Inflammatory macrophage (primary cell): ENCODE measurements at places on chromosomes 1 and 21.

GRCh38 chr1:83086346-83086745 lies 912.6 kb downstream of the TTLL7 start:
- no peak for DNase-seq

DNA sequence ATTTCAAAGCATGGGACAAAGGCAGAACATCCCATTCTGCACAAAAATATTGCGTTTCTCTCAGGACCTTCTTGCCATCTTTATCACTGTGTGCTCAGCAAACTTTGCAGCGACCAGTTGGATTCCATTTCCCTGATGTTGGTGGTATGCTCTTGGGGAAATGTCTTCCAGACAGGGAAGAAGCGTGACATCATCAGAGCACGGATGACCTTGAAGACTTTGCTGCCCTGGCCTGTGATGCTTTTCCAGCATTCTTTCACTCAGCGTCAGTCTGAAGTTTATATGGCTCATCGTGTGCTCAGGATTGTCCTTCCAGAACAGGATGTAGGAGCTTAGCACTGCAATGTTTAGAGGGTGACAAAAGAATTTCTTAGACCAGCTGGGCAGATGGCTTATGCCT lies 131.4 kb upstream of the F3 start:
- DNase-seq = no peak

- DNase-seq = no peak
Measured at GRCh38 chr1:15786581-15786980, 20.9 kb downstream of the UQCRHL start.

DNA sequence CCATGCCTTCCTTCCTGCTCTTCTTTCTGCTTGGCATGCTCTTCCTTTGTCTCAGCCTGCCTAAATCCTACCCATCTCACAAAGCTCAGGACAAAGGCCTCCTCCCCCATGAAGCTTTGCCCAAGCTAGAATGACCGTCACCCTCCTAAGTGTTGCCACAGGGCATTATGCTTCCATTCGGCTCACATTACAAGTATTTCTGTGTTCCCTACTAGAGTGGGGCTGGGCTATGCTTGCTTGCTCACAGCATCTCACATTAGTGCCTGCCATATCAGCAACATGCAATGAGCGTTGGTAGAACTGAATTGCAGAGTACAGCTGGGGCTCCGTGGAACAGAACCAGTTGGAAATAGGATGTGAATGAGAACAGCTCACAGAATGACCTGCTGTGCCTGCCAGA lies 82.8 kb downstream of the CD58 start:
- DNase-seq = no peak

DNA sequence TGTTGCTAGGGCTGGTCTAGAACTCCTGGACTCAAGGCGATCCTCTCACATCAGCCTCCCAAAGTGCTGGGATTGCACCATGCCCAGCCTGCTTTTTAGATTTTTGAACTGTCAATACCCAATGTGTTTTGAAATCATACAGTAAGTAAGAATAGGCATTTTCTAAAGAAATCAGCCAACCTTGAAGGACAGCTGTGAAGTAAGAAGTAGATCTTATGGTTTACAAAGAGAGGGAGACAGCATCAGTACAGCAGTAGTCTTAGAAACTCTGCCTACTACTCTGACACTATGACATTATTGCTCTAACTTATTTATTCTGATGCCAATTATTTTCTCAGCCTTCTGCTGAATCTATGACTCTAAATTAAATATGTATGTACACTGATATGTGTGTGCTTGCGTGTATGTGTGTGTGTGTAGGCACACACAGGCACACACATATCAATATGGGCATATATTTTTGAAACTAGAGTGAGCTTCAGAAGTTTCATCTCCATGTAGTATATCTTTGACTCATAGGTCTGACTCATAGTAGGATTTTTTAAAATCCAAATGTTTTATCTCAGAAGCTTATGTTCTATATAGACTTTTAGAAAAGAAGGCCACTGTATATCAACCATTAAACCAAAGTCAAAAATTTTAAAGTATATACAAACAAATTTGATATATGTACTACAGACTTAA lies 140.4 kb downstream of the COL24A1 start:
- no peak for DNase-seq

GRCh38 chr1:150558761-150559655 lies 9.8 kb downstream of the ADAMTSL4 start:
- peak; percentile 65 for DNase-seq

- no peak for DNase-seq
Measured at GRCh38 chr1:5296557-5297179, 642.3 kb downstream of the AJAP1 start.

DNA sequence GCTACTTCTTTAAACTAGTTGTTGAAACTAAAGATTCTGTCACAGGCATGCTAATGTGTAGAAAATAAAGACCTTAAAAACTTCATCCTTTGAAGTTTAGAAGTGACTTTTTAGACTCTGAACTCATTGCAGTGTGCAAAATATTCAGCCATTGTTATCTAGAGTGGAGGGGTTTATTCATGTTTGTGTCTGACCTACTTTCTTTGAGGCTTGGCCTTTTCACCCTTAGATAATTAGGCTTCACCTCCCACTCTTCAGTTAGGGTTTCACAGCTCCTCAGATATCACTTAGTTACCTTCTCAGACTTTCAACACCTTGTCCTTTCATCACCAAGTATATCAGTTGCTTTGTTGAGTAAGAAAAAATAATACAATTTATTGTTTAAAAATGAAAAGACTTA lies 75.9 kb downstream of the IVNS1ABP start:
- no peak for DNase-seq

DNA sequence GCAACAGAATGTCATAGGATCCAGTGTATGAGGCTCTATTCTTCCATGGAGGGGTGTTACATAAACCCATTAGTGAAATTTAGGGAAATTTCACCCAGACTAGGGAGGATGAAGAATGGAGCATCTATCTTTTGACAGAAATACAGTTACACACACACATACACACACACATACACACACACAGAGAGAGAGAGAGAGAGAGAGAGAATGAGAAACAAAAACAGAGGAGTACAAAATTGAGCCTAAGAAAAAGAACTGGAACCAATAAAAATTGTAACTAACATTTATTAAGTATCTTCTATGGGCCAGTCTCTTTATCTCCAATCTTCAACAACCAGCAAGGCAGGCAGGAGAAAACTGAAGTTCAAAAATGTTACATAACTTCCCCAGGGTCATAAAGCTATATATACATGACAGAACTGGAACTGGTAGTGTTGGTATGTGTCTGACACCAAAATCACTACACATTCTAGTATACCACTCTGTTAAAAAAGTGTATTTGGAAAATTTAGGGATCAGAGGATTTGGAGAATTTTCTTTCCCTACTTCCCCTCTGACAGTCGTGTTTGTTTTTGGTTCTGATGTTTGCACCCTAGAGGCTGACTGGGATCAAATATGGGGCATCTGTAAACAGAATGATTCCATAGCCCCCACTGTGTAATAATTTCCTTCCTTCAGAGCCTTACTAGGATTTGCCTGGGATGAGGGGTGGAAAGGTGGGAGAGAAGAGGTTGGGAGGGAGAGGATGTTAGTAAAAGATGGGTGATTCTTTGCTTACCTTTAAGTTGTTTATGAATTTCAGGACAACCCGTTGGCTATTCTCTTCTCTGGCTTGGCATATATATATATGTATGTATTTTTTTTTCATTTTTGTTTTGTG lies 1.0 kb upstream of the ZFYVE9 start:
- DNase-seq = peak; percentile 49

- peak; percentile 53 for DNase-seq
Measured at GRCh38 chr1:182629499-182630096, 25.4 kb upstream of the RGS16 start.

DNA sequence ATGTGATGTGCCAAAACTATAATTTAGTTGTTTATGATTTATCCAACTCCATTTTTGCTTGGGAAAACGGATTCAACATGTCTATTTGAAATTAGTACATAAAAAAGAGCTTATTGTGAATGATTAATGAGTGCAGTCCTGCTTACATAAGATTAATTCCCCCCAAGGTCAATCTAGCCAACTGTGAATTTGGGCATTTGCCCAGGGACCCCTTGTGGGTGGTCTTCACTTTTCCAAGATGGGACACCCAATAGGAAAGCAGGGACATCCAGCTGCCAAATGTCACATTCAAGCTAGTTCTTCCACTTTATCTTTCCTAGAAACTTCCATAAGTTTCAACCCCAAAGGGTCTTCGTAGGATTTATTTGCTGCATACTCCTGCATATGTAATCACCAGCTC lies 362.4 kb upstream of the PKN2 start:
- DNase-seq = no peak

GRCh38 chr1:104248385-104248784 lies 498.7 kb downstream of the AMY1C start:
- no peak for DNase-seq

GRCh38 chr1:22918644-22919043 lies 54.0 kb downstream of the LACTBL1 start:
- DNase-seq = no peak

DNA sequence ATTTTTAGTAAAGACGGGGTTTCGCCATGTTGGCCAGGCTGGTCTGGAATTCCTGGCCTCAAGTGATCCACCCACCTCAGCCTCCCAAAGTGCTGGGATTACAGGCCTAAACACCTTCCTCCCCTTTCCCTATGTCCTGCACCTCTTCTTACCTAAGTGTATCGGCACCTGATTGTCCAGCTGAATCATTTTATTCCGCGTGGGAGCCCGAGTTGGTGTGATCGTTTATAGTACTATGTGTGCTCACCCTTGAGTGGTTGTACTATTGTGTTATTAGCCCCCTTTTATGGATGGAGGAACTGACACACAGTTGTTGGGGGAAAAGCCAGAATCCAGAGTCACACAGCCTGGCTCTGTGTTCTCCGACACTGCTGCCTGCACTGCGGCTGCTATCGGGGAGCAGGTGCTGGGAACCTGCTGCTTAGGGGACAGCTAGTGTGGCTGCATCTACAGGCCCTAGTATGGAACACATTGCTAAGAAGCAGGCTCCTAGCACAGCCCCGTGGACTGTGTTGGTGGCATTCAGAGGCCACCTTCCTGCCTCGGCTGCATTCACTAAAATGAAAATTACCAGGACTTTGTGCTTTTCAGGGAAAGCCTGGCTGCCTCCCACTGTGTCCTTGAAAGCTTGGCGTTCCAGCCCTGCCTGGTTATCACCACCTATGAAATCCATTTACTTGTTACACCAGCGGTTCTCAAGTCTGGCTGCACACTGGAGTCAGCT lies 21.6 kb downstream of the ENO1 start:
- no peak for DNase-seq

GRCh38 chr1:150072959-150073358 lies 5.4 kb downstream of the VPS45 start:
- DNase-seq = no peak

GRCh38 chr1:203424861-203425662 lies 50.5 kb upstream of the PRELP start:
- DNase-seq = no peak

DNA sequence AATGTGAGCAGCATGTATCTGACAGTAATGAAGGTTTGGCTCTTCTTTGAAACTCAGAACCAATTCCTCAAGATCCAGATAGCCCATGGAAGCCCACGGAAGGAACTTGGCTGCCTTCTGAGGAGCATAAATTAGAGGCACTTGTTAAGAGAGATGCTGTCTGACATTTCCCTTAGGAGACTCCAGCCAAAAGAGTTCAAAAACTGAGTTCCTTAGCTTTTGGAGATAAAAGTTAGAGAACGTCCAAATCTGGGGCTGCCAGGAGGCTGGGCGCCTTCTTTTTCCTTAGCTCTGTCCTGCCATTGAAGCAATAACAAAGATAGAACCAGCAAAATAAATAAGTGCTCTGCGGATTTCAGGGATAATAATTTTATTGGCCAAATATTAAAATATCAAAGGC lies 439.6 kb upstream of the USP24 start:
- DNase-seq = no peak

- no peak for DNase-seq
Measured at GRCh38 chr1:109225711-109226445, 12.2 kb downstream of the SARS1 start.

GRCh38 chr1:9075022-9075421 lies 5.6 kb upstream of the SLC2A5 start:
- no peak for DNase-seq

GRCh38 chr21:36320421-36321324 lies 676 bp downstream of the MORC3 start:
- DNase-seq = peak; percentile 65

DNA sequence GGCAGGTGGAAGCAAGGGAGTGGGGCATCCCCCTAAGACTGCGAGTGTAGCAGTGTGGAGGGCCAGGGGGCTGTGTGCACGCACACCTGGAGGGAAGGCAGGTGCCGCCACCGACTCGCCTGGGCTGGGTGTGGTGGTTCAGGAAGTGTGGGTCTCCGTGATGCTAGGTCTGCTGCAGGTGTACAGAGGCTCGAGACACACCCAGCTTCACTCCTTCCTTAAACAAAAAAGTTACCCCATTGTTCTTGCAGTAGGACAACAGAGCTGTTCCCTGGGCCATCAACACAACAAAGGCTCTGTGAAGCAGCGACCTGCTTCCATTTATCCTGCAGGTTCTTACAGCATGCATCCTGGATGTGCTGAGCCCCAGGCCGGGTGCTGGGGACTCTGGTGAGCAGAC lies 100.4 kb upstream of the TMEM51 start:
- no peak for DNase-seq

DNA sequence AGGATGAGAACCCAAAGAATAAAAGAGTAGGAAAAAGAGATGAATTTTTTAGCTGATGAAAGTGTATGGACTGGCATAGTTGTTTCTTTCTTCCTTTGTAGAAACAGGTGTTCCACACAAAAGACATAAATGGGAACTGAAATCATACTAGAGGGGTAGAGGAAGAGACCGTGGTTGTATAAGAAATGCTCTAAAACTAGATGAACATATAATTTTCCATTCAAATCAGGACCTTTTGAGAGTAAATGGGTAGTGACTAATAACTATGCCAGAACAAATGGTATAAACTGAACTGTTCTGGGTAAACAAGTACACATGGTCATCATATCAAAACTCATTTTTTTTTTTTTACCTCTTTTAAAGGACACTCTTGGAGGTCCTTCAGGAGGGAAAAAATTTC lies 344.2 kb downstream of the VAV3 start:
- DNase-seq = no peak

GRCh38 chr1:6198646-6199297 lies 623 bp downstream of the RPL22 start:
- peak; percentile 25 for DNase-seq

GRCh38 chr1:59017501-59018231 lies 233.8 kb upstream of the JUN start:
- peak; percentile 24 for DNase-seq

DNA sequence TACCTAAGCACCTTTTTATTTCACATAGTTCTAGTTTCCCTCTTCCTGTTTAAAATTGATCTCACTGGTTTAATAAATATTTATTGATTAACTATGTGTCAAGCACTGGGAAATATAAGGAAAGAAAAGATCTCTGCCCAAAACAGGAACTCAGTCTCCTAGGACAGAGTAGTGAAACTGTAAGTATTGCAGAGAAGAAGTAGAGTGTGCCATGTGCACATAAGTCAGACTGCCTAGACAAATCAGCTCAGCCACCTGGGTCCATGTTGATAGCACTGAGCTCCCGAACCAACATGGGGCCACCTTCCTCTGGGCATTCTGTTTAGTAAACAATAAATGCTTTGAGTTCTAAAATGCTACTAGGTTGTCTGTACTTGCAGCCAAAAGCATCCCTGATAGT lies 9.8 kb upstream of the SSX2IP start:
- peak; percentile 51 for DNase-seq

GRCh38 chr21:30337276-30337744 lies at the start of gene KRTAP27-1:
Gene KRTAP27-1 (minus strand): TSS chr21:30337694. CDS start chr21:30337668, 26 bp downstream.
- no peak for DNase-seq
